Lung (tissue), 17 donors: ENCODE measurements at places on chromosomes 1 and 21. TPM values are rescaled to one million over a fixed set of nuclear protein-coding genes. Genes with fewer than 3 reads are reported as not detected.

Gene TP73
- 12.3 TPM for total RNA-seq

DNA sequence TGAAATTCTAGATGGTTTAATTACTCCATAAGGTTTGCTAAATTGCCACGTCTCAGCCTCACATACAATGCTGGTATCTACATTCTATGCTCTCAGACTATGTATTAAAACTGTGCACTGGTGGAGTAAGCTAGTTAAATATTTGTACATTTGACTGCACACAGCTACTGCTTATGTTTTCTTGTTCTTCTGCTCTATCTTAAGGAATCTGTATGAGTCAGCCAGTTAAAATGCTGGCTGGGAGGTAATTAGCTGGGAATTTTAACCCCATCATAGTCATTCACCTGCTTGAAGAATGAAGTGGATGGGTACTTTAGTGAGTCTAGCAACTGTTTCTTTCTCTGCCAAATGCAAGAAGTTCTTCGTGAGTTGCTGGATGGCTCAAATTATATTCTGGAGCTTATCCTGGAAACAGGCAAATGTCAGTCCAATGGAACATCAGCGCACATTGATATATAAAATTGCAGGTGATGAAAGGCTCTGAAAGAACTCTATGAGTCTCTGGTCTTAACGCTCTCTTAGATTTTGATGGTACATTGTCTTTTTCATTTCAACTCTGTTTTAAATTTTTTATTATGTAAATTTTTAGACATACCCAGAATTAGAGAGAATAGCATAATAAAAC is 83.4 kb downstream of the BACH1 start:
- peak; percentile 12 for DNase-seq

DNA sequence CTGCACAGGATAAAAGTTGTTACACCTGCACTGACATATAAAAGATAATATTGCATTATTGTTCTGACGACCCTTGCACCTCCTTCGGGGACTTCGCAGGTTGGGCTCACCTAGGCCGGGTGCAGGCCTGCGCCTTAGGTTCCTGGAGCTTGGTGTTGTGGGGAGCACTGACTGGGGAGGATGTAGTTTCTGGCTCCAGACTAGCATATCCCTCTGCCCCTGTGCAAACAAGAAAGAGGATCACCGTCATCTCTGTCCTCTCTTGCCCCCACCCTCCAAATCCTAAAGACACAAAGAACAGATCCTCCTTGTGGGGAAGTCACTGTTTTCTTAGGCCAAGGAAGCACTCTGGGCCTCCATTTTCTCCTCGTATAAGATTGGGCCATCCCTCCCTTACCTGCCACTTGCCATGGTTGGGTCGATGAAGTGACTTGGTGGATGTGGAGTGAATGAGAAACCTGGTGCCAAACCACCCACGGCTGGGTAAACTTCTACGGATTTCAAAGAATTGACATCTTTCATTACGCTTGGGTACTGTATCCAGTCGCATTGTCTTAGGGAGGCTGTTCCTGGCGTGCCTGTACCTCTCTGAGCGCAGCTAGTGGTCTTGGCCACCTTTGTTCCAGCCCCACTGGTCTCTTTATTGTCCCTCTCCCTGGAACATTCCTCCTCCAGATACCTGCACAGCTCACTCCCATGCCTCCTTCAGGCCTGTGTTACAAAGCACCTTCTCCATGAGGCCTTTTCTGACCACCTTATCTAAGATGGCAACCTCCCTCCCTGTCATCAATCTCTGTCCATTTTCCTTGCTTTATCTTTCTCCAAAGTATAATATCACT is 34.4 kb upstream of the PKP1 start:
- DNase-seq: no peak

DNA sequence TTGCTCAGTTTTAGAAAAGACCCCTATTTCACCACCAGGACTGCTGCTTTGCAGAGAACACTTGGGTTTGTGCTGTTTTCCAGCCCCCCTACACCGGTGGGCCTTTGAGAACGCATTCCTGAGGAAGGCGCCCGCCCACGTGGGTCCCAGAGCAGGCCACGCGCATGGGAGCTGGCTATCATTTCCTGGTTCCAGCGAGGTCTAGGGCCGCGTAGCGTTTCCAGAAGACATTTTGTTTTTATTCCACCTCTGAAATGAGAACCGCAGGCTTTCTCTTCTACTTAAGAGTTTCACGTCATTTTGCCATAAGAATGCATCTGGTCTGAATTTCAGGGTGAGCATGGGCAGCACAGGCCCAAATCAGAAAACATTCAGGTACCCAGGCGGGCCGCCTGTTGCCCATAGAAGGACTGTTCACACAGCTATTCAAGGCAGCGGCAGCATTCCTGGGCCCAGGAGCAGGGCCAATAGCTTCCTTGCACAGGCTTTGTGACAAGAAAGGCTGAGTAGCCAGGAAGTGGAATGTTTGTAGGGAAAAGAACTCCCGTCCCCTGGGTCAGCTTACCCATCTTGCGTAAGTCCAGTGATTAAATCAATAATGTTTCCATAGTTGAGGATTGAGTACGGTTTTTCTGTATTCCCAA is 1.4 kb upstream of the KLHL21 start:
- peak; percentile 83 for DNase-seq

DNA sequence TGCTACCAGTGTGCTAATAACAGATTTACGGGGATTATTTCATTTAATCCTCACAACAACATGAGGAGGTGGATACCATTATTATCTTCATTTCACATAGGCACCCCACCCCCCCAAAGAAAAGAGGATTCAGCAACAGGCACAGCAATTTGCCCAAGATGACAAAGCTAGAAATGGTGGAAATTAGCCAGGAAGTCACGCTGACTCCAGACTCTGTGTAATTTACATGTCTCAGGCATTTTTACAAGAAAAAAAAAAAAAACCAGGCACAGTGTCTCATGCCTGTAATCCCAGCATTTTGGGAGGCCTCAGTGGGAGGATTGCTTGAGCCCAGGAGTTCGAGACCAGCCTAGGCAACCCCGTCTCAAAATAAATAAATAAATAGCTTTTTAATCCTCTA is 37.5 kb upstream of the PRDM2 start:
- peak; percentile 42 for DNase-seq

GRCh38 chr1:245156736-245157505 is 2.1 kb downstream of the KIF26B start:
- peak; percentile 51 for DNase-seq

Gene RGS8
- total RNA-seq: 0.03 TPM

DNA sequence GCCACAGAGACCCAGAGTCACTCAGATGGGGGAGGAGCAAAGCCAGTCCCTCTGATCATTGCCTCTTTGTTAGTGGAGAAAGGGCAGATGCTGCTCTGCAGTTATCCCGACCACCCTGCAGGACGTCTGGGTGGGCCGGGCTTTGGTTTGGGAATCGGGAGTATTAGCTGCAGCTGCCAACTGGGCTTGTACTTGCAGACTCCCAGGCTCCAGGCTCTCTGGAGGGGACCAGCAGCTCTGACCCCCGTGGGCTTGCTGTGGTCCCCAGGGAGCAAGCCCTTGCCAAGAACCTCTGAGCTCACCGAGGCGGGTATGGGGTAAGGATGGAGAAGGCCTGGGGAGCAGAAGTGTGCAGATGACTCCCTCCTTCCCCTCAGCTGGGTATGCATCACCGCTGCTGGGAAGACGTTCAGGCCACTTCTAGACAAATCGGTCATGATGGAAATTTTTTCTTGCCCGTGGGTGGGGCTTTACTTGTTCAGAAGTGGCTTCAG is 21.6 kb downstream of the MAPKAPK2 start:
- DNase-seq: peak; percentile 93

GRCh38 chr1:119791377-119791776 is 19.9 kb downstream of the REG4 start:
- no peak for DNase-seq

Gene MROH9
- total RNA-seq: 3.5 TPM
